Amniotic stem cell (primary cell): ENCODE measurements at places on chromosomes 13 and 19.

- DNase-seq = no peak
Observed at GRCh38 chr19:3506384-3507340, 551 bp downstream of the FZR1 start.

- no peak for DNase-seq
Observed at GRCh38 chr13:76632401-76633044, 253.7 kb downstream of the KCTD12 start.

DNA sequence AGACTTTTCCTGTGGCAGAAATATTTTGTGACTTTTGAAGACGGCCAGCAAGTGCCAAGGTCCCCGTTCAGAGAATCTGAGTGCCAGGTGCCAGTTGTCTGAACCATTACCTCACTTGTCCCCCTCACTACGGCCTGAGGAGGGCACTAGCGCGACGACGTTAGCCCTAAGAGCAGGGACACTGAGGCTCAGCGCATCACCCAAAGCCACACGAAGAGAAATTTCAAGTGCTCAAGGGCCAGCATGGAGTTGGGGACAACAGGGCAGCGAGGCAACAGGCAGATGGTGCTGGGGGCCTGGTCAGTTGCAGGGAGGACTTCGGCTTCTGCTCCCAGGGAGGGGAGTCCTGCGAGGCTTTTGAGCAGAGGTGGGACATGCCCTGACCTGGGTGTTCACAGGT lies 9.5 kb upstream of the TYK2 start:
- DNase-seq = no peak

GRCh38 chr19:30350692-30351663 lies 21.2 kb upstream of the ZNF536 start:
- DNase-seq = no peak

DNA sequence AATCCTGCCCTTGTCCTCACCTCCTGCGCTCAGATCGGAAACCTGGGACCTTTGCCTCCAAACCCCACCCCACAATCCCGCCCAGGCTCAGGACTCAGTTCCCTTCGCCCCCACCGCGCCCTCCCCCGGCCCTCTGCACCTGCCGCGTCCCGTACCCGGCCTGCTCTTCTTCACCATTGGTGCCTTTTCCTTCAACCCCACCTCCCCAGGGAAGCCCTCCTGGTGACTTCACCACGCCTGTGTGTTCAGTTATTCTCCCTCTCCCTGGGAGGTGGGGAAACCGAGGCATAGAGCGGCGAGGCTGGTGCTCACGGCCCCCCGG lies 19.3 kb upstream of the TCF3 start:
- no peak for DNase-seq

DNA sequence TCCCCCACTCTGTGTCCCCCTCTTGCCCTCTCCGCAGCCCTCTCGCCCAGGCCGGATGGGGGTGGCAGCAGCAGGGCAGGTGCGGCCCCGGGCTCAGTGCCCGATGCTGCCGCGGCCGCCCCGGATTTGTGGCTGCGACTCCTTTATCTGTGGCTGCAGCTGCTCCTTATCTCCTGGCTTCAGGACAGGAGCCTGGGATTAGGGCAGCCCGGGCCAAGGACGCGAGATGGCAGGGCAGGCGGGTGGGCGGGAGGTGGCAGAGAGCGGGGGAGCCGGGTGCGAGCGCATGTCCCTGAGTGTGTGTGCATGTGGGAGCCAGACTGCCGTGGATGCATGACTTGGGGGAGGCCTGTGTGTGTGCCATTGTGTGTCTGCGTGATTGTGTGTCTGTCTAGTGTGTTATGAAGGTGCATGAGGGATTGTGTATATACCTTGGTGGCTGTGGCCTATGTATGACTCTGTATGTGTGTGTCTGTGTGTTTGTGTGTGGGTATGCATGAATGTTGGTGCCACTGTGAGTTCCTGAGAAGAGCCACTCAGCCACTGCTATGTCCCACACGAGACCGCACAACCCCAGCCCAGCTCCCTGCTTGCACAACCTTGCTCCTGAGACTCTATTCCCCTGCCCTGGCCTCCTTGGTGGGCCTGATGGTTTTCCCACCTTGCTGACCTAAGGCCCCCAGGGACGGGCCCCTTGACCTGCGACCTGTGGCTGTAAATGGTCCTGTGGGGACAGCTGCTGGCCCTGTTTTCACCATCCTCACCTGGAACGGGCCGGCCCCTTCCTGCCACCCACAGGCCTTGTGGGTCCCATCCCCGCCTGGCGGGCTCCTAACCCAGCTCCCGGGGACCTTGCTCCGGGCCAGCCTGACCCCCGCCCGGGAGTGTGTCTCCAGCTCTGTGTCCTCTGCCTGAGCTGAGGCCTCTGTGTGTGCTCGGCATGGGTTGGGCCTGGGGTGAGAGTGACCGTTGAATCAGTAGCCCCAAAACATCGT lies 5.3 kb upstream of the NRTN start:
- DNase-seq = no peak
